ENCODE measurements at places on chromosomes 2 and 18. TPM values are rescaled to one million over a fixed set of nuclear protein-coding genes. Genes with fewer than 3 reads are reported as not detected.
A peak's percentile ranks its signal among the peaks of the same experiment; 100 is the strongest.

DNA sequence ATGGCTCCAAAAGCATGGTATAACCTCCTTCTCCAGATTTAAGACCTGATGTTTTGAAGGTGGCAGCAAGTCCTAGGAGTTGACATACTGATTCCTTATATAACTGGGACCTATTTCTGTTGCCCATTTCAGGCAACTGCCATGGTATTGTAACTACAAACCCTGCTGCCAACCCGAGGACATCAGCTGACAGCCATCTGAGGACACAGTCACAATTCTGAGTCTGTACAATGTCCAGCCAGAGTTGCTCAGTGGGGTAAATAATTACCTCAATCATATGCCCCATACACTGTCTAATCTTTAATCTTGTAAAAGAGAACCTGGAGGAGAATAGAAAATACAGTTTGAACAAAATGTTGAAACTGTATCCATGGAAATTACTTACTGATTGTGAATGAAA is 8.7 kb upstream of the GAREM2 start:
- DNase-seq = no peak
- peaks cover 2% of the 10 kb centered on the region for H3K4me1 ChIP-seq
- H3K27me3 ChIP-seq = no peaks in the 10 kb centered on the region

DNA sequence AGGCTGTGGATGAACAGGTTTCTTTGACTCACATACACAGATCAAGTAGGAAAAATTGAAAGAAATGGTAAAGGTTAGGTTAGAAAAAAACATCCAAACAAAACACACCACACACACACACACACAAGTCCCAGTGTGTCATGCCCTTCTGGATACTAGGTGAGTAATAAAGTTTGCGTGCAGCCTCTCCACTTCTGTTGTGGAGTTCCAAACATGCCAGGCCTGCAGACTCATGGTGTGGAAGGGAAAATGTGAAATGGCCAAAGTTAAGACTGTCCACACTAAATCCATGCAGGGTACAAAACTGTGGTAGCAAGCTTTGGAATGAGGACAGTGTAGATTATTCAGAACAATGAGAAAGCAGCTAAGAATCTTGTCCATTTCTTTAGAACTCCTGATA is 114.6 kb downstream of the IKZF2 start:
- DNase-seq = no peak
- H3K27ac ChIP-seq = no peak overlapping the region
- H3K4me1 ChIP-seq = no peaks in the 10 kb centered on the region
- H3K4me3 ChIP-seq = no peak overlapping the region
- H3K36me3 ChIP-seq = no peaks in the 10 kb centered on the region

GRCh38 chr2:33106115-33106514 is 159.4 kb downstream of the LTBP1 start:
- H3K27me3 ChIP-seq = no peaks in the 10 kb centered on the region
- no peaks in the 10 kb centered on the region for H3K36me3 ChIP-seq
- H3K4me1 ChIP-seq = no peaks in the 10 kb centered on the region
- H3K27ac ChIP-seq = no peak overlapping the region

DNA sequence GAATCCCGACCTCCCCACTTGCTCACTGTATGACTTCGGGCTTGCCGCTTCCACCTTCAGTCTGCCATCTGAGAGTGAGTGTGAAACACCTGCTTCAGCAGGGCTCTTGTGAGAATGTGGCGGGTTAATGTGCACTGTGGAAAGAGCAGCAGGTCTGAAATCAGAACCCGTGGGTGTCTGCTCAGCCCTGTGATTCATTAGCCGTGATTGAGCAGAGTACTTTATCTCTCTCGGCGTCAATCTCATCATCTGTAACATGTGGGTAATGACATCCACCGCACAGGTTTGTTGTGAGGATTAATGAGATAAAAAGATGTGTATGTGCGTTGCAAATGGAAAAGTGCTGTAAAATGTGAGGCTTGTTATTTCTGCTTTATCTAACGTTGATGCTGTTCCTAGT is 128.6 kb downstream of the LRATD1 start:
- no peaks in the 10 kb centered on the region for H3K27me3 ChIP-seq
- no peaks in the 10 kb centered on the region for H3K36me3 ChIP-seq
- no peak for DNase-seq
- H3K4me3 ChIP-seq = no peak overlapping the region
- no peaks in the 10 kb centered on the region for H3K4me1 ChIP-seq

GRCh38 chr2:19667085-19667484 is 234.7 kb downstream of the TTC32 start:
- no peak for DNase-seq
- no peaks in the 10 kb centered on the region for H3K4me1 ChIP-seq
- no peaks in the 10 kb centered on the region for H3K27me3 ChIP-seq
- H3K36me3 ChIP-seq = no peaks in the 10 kb centered on the region

- no peak overlapping the region for H3K4me3 ChIP-seq
- no peaks in the 10 kb centered on the region for H3K4me1 ChIP-seq
- H3K27ac ChIP-seq = no peak overlapping the region
- no peak for DNase-seq
- no peaks in the 10 kb centered on the region for H3K36me3 ChIP-seq
These were observed 8.7 kb downstream of the FAM228A start for GRCh38 chr2:24183366-24184069.

DNA sequence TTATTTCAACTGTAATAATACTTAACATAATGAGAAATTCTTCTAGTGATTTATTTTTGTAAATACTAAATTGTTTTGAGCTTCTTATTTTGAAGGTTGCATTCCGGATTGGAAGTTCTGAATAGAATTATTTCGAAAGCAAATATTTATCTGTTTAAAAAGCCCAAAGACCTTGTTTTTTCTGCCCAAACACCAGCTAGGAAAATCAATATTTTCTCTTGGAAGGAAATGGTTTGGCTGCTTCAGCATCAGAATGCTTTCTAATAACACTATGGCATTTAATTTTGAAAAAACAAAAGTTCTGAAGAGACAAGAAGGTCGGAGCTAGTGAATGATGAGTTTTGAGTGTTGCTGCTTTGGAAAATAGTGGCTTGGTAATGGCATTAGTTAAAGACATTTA is 303.9 kb upstream of the KCNJ3 start:
- H3K36me3 ChIP-seq = no peaks in the 10 kb centered on the region
- no peak overlapping the region for H3K27ac ChIP-seq
- H3K4me3 ChIP-seq = no peak overlapping the region
- no peaks in the 10 kb centered on the region for H3K27me3 ChIP-seq
- DNase-seq = no peak

GRCh38 chr2:68931799-68932198 is 20.9 kb downstream of the GKN2 start:
- H3K4me1 ChIP-seq = no peaks in the 10 kb centered on the region
- no peaks in the 10 kb centered on the region for H3K36me3 ChIP-seq
- no peak overlapping the region for H3K27ac ChIP-seq
- no peak for DNase-seq
- no peak overlapping the region for H3K4me3 ChIP-seq

DNA sequence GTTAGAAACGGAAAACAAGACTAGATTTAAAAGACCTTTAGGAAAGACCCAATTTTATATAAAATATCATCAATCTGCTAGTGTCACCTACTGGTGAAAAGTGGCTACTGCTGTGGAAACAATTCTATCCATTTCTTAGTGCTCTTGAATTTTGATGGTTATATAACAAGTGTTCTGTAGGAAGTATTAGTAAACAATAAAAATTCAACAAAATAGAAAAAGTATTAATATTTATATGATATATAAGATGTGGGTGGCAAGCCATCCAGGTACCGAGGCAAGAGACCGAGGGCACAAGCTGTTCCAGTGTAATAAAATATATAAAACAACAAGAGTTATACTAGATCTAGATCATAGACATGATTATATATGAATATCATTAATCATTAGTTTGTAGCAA is 6.2 kb upstream of the TMEM87B start:
- H3K36me3 ChIP-seq = no peaks in the 10 kb centered on the region
- no peaks in the 10 kb centered on the region for H3K27me3 ChIP-seq
- no peak overlapping the region for H3K27ac ChIP-seq
- no peak for DNase-seq

DNA sequence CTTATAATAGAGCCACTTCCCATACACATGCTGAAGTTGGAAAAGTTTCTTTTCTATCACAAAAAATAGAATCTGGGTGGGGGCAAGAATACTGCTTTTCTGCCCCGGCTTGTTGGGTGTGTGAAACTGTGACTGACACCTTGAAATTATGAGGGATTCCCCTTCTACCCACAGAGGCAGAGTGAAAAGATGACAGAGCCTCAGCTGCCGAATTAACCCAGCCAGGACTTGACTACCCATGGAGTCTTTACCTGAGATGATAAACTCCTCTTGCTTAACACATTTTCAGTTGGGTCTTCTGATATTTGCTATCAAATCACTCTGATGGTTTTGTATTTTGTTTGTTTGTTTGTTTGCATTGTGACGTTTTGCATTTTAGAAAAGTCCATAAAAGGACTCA is 66.0 kb upstream of the PMAIP1 start:
- H3K4me3 ChIP-seq = no peak overlapping the region
- no peaks in the 10 kb centered on the region for H3K4me1 ChIP-seq

DNA sequence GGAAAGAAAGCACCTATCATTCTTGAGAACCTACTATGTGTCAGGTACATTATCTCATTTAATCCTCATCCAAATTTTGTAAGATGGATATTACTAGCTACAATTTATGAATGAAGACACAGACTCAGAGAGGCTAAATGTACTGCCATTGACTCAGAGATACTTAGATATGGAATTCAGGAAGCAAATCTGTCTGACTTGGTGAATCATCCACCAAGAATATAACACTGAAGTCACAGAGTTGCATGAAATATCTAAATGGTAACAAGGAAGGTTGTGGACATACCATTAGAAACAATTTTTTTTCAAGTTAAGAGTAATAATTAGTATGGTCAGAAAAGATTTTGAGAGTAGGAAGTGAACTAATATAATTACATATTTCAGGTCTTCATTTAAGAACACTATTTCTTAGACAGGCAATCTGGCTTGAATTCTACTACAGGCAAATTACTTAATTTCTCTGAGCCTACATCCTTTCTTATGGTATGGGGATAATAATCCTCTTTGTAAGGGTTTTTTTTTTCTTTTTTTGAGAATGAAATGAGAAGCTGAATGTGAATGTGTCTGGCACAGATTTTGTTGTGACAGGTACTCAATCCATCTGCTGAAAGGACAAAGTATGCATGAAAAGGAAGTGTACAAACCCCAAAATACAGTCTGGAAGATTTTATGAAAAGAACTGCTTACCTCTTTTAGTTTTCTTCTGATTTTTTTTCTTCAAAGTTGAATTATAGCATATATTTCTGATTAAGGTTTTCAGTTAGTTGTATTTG is 14.8 kb upstream of the C2orf66 start:
- H3K36me3 ChIP-seq = no peaks in the 10 kb centered on the region
- H3K4me1 ChIP-seq = no peaks in the 10 kb centered on the region
- H3K27ac ChIP-seq = no peak overlapping the region
- H3K27me3 ChIP-seq = no peaks in the 10 kb centered on the region

- H3K27me3 ChIP-seq = no peaks in the 10 kb centered on the region
- no peaks in the 10 kb centered on the region for H3K36me3 ChIP-seq
- no peaks in the 10 kb centered on the region for H3K4me1 ChIP-seq
- no peak overlapping the region for H3K27ac ChIP-seq
- DNase-seq = no peak
- no peak overlapping the region for H3K4me3 ChIP-seq
These were observed 142.0 kb upstream of the UNC80 start for GRCh38 chr2:209629597-209629996.

- peak overlapping the region; percentile 5 for H3K27ac ChIP-seq
- H3K27me3 ChIP-seq = no peaks in the 10 kb centered on the region
- DNase-seq = no peak
These were observed 21.5 kb downstream of the DYSF start for GRCh38 chr2:71474744-71475397.

- no peak for DNase-seq
- no peaks in the 10 kb centered on the region for H3K36me3 ChIP-seq
- H3K4me1 ChIP-seq = peaks cover 31% of the 10 kb centered on the region
- H3K27me3 ChIP-seq = no peaks in the 10 kb centered on the region
- peak overlapping the region; percentile 63 for H3K27ac ChIP-seq
These were observed 255.5 kb downstream of the RNF152 start for GRCh38 chr18:61637319-61637718.

DNA sequence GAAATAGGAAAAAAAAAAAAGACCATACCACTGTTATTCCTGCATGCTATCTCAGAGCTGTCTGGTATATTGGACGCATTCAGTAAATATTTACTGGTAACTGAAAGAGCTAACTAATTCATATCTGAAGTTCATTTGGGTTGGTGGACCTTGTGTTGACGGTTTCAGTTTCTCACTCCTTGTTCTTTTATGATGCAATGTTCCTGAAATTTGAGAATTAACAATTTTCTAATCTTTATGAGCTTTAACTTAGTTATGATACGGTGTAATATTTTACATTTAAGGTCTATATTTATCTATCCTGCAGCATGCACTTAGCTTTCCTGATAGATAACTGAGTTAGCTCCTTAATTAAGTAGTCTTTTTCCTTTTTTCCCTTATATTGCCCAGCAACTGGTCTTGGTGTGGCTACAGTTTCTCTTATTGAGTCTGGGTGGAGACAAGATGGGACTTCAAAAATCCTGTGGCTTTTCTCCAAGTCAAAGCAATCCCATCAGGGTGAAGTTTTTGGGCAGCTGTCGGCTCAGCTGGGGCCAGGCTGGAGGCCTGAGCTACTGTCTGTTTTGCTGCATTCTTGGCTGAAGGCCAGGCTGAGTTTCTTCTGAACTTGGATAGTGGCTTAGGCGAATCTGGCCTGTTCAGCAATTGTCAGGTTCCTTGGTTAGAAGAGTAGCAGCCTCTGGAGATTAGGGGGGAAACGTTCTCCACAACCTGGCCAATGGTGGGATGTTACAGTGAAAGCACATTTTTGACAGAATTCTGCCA is 78.4 kb upstream of the MEX3C start:
- no peaks in the 10 kb centered on the region for H3K36me3 ChIP-seq
- no peak overlapping the region for H3K27ac ChIP-seq
- no peaks in the 10 kb centered on the region for H3K27me3 ChIP-seq
- DNase-seq = peak; percentile 40

DNA sequence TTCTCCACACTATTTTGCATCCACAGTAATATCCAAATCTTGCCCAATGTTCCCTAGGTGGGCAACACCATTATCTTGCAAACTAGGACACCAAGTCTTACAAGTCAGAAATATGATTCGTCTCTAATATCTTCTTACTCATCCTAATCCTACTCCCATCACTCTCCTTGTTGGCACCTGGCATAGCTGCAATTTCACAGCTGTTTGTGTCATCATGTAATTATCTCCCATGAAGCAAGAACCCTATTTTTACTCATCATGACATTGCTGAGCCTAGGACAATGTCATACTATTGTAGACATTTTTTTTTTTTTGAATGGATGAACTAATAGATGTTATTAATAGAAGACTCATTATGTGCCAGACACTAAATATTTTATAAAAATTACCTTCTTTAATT is 91.3 kb upstream of the CCDC141 start:
- DNase-seq = no peak
- H3K4me3 ChIP-seq = no peak overlapping the region
- no peaks in the 10 kb centered on the region for H3K4me1 ChIP-seq
- no peaks in the 10 kb centered on the region for H3K27me3 ChIP-seq
- no peak overlapping the region for H3K27ac ChIP-seq

Gene ARPC2
- 74.7 TPM for total RNA-seq

Gene PLB1
- 4.5 TPM for total RNA-seq

Gene RIT2
- not detected for total RNA-seq

Gene MAPK4
- under 0.01 TPM for total RNA-seq

Gene MPV17
- total RNA-seq = 13.9 TPM

Gene DBI
- total RNA-seq = 134 TPM

Gene CPO
- total RNA-seq = not detected

Gene GCA
- 23.4 TPM for total RNA-seq

Gene SGPP2
- not detected for total RNA-seq

Gene BIN1
- total RNA-seq = 16.7 TPM

Gene CCDC195
- total RNA-seq = not detected

Gene APOB
- 2,357 TPM for total RNA-seq

Gene RGPD4
- not detected for total RNA-seq

Gene SKA1
- 0.08 TPM for total RNA-seq
